NCI-H510A treated with DMSO at 0.1 percent for 48 hours (cell line): ENCODE measurements at places on chromosomes 3 and 15.

DNA sequence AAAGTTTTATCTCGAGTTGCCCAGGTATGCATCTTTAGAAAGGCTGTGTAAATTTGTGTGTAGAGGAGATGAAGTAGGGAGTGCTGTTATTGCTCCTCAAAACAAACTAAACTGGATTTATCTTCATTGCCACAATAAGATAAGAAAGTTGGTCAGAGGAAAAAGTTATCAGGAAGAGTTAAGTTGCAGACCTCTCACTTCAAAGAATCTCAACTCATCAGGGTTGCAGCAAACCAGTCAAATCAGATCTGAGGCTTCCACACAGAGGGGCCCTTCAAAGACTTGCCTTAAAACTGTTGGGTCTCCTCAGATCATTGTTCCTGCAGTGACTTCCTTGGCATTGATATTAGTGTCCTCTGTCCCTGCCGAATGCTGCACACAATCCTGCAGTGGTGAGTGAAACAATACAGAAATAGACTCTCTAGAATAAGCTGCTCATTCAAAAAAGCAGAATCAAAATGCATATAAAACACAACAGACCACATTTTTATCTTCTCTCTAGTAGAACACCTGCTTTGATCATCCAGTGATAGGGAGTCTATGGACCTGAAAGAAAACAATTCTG, 191.2 kb upstream of the CBLB start:
- DNase-seq, result no peak

DNA sequence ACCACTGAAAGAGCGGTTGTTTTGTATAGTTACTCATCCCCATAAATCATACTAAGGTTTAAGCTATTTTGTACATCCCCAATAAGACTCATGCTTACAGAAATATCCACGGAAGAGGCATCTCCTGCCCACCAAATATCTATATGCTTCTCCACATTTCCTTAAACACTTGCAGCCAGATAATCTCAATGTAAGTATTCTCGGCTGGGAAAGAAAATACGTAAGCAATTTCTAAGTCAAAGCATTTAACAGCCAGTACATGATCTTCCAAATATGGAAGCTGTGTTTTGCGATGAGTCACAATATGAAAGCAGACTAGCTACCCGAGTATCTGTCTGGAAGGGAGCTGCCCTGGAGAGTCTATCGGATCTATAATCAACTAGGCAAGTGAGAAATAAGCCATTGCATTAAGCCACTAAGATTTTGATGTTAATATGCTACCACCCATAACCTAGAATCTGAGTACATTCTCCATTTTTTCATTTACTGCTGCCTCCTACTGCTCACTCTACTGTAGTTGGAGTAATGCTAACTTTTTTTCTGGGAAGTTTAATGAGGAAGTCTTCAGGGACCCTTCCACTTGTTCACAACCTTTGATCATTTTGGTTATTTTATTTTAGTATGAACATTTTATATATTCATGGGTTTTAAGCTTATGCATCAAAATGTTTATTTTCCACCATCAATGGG, 26.9 kb upstream of the ZMAT3 start:
- no peak for DNase-seq

- DNase-seq, result no peak
These were observed 79.3 kb upstream of the POLG start for GRCh38 chr15:89413877-89414276.

DNA sequence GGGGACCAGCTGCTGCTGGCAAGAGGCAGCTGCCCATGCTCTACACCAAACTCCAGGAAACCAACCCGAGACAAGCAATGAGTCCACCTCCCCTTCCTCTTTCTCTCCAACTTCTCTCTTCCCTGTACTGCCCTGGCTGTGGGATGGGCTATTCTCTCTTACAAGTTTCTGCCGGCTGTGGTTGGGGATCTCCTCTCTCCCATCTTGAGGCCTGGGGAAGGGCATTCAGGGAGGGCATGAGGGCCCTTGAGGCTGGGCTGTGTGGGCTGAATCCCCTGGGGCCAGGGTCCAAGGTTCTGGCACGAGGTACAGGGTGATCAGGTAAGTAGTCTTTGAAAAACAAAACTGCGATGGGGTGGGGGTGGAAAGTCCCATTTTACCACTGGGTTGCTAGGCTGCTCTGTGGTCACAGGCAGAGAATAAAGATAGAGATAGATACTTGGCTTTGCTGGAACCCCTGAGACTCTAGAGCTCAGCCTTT, 32.3 kb upstream of the CTSH start:
- DNase-seq, result no peak

- no peak for DNase-seq
These were observed 619.1 kb upstream of the BCHE start for GRCh38 chr3:166456286-166456685.

DNA sequence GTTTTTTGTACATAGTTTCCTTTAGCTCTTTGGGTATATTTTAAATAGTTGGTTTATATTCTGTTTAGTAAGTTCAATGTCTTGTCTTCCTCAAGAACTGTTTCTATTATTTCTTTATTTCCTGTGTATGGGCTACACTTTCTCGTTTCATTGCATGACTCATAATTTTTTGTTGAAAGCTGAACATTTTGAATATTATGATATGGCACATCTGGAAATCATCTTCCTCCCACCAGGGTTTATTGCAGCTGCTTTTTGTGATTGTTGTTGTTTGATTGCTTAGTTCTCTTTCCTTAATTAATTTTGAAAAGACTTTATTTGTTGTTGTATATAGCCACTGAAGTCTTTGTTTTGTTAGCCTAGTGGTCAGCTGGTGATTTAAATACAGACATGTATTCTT, 43.8 kb downstream of the LSM3 start:
- DNase-seq, result no peak
